ENCODE measurements at places on chromosomes 3 and 15. TPM values are rescaled to one million over a fixed set of nuclear protein-coding genes. Genes with fewer than 3 reads are reported as not detected.

- H3K27me3 ChIP-seq = no peaks in the 10 kb centered on the region
- no peak overlapping the region for H3K27ac ChIP-seq
- H3K4me1 ChIP-seq = peaks cover 11% of the 10 kb centered on the region
- H3K4me3 ChIP-seq = no peak overlapping the region
- no peaks in the 10 kb centered on the region for H3K36me3 ChIP-seq
These were observed 1.2 kb upstream of the BBX start for GRCh38 chr3:107521469-107522059.

- no peaks in the 10 kb centered on the region for H3K27me3 ChIP-seq
- no peak for DNase-seq
- peaks cover 20% of the 10 kb centered on the region for H3K36me3 ChIP-seq
- peaks cover 25% of the 10 kb centered on the region for H3K4me1 ChIP-seq
- no peak overlapping the region for H3K4me3 ChIP-seq
These were observed 7.4 kb downstream of the LRRC58 start for GRCh38 chr3:120341658-120342346.

DNA sequence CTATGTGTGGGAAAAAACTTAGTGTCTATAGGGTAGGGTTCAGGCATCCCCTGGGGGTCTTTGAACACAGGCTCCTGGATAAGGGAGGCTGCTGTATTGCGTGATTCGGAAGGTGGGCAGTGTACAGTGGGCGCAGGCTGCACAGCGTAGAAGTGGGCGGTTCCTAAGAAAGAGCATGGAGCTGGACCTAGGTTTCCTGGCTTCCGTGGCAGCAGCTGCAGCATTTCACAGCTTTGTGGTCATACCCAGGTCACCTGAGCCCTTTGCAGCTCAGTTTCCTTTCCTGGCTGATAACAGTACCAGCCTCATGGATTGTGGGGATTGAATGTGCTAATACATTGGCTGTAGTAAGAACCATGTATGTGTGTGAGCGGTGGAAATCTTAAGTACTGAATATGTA is 22.2 kb downstream of the CFAP100 start:
- no peaks in the 10 kb centered on the region for H3K36me3 ChIP-seq
- H3K27me3 ChIP-seq = 0 out of 2 replicates have a peak, but pooled peaks cover 7% of the 10 kb centered on the region
- H3K4me3 ChIP-seq = no peak overlapping the region
- no peak for DNase-seq
- no peak overlapping the region for H3K27ac ChIP-seq

DNA sequence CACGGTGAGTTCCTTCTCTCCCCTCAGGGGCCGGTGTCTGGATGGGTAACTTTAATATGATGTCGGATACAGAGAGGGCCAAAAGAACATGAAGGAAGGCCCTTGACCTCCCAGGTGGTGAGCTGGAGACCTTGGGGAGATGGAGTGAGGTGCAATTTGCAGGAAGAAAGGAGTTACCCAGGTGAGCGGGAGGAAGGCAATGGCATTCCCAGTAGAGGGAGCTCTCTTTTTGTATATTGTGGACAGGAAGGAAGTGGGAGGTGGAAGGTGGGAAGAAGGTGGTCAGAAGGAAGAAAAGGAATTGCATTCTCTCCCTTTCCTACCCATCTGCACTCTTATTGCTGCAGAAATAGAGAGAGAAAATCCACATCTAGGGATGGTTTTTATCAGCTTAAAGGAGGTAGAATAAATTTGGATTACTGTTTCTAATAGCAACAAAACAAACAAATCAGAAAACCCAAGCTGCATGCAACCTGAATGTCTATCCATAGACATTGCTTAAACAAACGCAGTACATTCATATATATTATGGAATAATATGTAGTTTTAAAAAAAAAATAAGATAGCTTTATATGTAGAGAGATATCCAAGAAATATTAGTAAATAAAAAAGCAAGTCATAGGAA is 169.0 kb upstream of the TSC22D2 start:
- peaks cover 46% of the 10 kb centered on the region for H3K4me1 ChIP-seq
- peak; percentile 77 for DNase-seq
- H3K27ac ChIP-seq = peak overlapping the region; percentile 95
- peak overlapping the region; percentile 61 for H3K4me3 ChIP-seq

DNA sequence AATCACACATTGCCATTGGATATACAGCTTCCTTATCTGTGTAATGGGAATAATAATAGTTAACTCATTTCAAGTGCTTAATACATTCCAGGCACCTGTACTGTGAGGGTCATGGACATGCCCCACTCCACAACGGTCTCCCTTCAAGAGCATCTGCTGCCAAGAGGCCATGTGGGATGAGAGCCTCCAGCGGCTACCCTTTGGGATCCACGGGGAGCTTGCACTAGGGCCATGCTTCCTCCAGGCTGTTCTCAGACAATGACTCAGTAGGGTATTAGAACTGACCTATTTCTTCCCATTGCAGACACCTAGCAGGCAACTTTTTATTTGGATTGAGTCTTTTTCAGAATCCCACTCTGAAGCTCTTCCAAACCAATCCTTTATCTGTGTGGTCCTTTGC is 1078.9 kb downstream of the TUSC7 start:
- no peaks in the 10 kb centered on the region for H3K27me3 ChIP-seq
- H3K4me1 ChIP-seq = no peaks in the 10 kb centered on the region
- no peak overlapping the region for H3K4me3 ChIP-seq

DNA sequence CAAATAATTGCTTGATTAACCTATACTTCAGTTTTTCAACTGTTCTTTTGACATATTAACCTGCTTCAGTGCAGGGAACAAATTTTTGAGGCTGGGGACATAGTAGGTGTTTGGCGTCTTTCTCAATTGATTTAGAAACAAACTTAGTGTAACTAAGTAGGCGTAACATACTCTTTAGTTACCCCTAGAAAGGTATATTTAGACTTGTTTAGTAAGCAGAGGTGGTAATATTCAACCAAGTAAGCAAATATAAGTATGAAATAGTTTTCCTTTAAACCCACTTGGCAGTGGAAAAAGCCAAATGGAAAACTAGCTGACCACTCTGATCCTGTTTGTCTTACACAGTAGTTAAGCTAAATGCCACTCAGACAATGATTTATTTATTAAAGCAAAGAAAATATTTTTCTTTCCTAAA is 113.2 kb downstream of the MBNL1 start:
- no peak for DNase-seq
- H3K4me1 ChIP-seq = peaks cover 16% of the 10 kb centered on the region
- H3K4me3 ChIP-seq = no peak overlapping the region
- H3K27ac ChIP-seq = no peak overlapping the region

DNA sequence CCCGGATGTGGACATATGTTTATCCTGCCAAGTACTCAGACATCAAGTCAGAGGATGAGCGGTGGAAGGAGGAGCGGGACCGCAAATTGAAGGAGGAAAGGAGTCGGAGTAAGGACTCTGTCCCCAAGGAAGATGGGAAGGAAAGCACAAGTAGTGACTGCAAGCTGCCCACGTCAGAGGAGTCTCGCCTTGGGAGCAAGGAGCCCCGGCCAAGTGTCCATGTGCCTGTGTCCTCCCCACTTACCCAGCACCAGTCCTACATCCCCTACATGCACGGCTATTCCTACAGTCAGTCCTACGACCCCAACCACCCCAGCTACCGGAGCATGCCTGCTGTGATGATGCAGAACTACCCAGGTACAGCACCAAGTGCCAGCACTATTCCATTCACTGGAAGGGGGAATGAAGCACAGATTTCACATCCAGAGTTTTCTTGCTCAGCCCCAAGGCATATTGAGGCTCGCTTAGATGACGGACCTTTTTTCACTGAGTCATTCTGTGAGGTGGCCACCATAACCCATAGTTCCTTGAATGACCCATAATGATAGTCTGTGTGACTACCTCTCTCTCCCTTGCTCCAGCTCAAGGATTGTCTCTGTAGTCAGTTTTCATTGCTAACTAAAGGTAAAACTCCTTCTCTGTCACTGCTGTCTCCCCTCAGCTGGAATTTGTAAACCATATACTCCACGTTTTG is 97.1 kb downstream of the RBPMS2 start:
- H3K4me3 ChIP-seq = no peak overlapping the region
- H3K27me3 ChIP-seq = no peaks in the 10 kb centered on the region
- H3K36me3 ChIP-seq = peaks cover 12% of the 10 kb centered on the region
- no peak overlapping the region for H3K27ac ChIP-seq
- no peak for DNase-seq

DNA sequence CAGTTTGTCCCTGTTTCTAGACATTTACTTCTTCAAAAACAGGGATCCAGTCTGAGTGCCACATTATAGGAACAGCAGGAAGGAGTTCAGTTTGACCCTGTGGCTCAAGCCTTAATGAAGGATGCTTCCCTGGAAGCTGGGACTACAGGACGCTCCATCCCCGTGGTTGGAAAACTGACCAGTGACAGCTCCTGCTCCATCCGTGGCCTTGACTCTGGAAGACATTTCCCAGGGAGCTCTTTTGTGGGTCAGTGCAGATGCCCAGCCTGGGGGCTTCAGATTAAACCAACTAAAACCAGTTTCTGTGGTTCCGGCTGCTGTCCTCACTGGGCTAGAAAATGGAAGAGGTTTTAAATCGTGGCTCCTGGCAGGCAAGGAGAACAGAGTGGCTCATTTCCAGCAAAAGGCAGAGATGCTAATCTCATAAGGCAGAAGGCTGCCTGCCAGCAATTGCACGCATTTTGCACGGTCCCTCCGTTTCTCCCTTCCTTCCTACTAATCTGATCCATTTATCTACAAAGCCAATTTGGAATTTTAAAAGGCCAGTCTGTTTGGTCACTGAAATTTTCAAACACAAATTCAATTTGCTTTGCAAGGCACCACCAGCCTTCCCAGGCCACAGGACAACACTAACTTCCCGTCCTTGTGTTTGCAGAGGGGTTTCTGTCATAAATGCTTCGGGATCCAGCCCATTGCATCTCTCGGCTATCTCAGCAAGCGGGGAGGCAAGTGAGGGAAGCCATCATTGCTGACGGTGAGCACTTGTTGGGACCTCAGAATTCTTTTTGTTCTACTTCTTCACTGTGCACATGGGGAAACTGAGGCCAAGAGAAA is 6.2 kb upstream of the SSUH2 start:
- no peak for DNase-seq
- no peaks in the 10 kb centered on the region for H3K27me3 ChIP-seq
- peaks cover 5% of the 10 kb centered on the region for H3K4me1 ChIP-seq
- no peak overlapping the region for H3K4me3 ChIP-seq
- H3K36me3 ChIP-seq = no peaks in the 10 kb centered on the region

DNA sequence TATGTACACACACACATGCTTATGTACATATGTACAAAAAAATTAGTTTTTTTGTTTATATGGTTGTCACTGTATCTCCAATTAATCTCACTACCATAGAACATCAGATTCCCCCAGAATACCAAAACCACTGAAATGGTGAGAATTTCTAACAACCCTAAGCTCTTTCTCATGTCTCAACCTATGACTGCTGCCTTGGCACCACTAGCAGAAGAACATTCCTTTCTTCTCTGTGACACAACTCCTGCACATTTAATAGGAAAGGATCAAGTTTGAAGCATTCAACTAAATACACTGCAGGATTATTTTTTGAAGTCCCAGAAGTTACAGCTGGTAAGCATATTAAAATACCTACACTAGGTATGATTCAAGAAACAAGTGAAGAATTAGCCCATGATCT is 109.6 kb downstream of the FAM174B start:
- H3K4me3 ChIP-seq = no peak overlapping the region
- H3K36me3 ChIP-seq = no peaks in the 10 kb centered on the region
- no peak overlapping the region for H3K27ac ChIP-seq
- no peaks in the 10 kb centered on the region for H3K4me1 ChIP-seq
- DNase-seq = no peak
- H3K27me3 ChIP-seq = peaks cover 35% of the 10 kb centered on the region

DNA sequence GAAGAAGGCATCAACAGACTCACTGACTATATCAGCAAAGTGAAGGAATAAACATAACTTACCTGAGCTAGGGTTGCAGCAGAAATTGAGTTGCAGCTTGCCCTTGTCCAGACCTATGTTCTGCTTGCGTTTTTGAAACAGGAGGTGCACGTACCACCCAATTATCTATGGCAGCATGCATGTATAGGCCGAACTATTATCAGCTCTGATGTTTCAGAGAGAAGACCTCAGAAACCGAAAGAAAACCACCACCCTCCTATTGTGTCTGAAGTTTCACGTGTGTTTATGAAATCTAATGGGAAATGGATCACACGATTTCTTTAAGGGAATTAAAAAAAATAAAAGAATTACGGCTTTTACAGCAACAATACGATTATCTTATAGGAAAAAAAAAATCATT is 17.8 kb downstream of the LMOD3 start:
- no peak overlapping the region for H3K27ac ChIP-seq
- H3K4me3 ChIP-seq = no peak overlapping the region
- DNase-seq = no peak
- H3K36me3 ChIP-seq = no peaks in the 10 kb centered on the region
- H3K27me3 ChIP-seq = no peaks in the 10 kb centered on the region

DNA sequence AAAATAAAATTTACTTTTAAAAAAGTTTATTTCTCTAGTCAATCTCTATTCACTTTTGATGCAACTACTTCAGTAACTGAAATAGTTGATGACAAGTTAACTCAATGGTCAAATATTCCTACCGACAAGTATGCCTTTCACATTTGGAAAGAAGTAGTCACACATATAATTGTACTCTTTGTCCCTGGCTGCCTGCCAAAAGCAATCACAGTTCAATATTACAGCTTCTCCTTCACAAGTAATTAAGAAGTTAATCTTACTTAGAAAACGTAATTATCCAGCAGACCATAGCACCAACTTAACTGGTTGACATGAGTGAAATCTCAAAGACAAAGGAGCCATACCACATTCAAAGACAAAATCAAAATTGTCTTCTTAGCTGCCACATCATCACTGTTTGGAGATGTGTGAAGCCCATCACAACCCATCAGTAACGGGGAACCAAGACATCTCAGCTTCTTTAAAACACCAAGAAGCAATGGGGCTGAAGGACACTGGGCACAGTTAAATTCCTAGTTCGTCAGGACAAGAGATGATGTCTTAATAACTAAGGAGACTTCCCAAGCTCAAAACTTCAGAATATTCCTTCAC is 86.1 kb downstream of the PLCH1 start:
- no peaks in the 10 kb centered on the region for H3K27me3 ChIP-seq
- DNase-seq = no peak
- H3K4me1 ChIP-seq = peaks cover 12% of the 10 kb centered on the region
- H3K4me3 ChIP-seq = no peak overlapping the region
- no peak overlapping the region for H3K27ac ChIP-seq

- H3K4me3 ChIP-seq = no peak overlapping the region
- H3K27me3 ChIP-seq = no peaks in the 10 kb centered on the region
- no peaks in the 10 kb centered on the region for H3K36me3 ChIP-seq
- no peaks in the 10 kb centered on the region for H3K4me1 ChIP-seq
- no peak for DNase-seq
These were observed 10.4 kb downstream of the KY start for GRCh38 chr3:134640378-134640777.

The INO80 gene
- 38.4 TPM for total RNA-seq

The NANOGP8 gene
- total RNA-seq = not detected

The MED12L gene
- total RNA-seq = 0.55 TPM

The SLC12A1 gene
- not detected for total RNA-seq

The ARL14 gene
- 3.9 TPM for total RNA-seq

The DPPA4 gene
- not detected for total RNA-seq

The ACOX2 gene
- 10.8 TPM for total RNA-seq

The FGF7 gene
- total RNA-seq = not detected

The MYRIP gene
- not detected for total RNA-seq

Measured in PC-3 (cell line).